Osteocyte (in vitro differentiated cells): ENCODE measurements at places on chromosomes 2 and 18.

DNA sequence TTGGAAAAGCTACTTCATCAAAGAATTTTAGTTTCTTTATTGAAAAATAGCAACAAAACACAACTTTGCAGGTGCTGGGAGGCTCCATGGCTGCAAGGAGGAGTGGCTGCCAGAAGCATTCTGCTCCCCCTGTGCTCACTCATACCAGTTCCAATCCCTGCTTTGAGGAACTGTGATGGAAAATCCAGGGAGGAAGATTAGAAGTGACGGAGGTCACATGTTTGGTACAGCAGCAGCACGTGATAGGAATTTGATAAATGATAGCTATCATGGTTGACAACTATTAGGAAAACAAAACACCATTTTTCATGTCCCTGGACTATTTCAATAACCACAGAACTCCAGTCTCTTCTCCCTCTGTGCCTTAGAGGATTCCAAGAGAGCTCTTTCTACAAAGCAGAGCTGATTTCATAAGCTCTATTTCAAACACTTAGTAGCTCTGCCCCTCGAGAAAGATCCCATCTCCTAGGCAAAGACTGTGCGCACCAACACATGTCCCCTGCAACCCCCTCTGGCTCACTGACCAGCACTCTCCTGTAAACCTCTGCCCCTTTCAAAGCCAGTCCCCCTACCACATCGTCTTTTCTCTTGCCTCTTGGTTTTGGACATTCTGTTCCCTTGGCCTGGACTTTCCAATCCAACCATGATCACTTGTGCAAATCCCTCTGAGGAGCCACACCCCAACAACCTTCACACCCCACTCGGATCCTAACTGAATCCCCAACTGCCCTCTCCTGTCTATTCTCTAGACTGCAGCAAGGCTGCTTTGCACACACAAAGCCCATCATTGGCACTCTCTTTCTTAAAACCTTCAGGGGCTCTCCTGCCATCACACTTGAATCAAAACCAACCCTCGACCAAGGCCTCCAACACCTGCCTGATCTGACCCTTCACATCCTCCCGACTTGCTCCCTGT, 352.4 kb upstream of the PKDCC start:
- DNase-seq = no peak

DNA sequence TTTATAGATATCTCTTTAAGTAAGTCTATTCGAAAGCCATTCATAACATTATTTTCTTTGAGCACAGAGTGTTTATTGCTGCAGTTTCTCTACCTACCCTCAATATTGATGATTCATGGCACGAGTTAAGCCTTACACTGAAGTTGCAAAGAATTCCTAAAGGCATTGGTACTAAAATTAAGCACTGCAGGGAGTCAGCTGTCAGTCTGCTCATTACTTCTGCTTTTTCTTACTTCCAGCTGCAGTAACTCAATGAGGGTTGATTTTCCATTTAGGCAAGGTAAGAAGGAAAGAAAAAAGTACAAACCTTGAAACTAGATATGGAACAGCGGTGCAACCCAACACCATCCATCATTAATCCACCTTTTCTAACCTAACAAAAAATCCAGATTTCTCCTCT, 65.2 kb downstream of the RNF152 start:
- DNase-seq = no peak

- DNase-seq = no peak
Measured at GRCh38 chr2:161177969-161178368, 17.7 kb downstream of the TANK start.

- no peak for DNase-seq
Measured at GRCh38 chr2:227374158-227374557, 4.9 kb downstream of the TM4SF20 start.

DNA sequence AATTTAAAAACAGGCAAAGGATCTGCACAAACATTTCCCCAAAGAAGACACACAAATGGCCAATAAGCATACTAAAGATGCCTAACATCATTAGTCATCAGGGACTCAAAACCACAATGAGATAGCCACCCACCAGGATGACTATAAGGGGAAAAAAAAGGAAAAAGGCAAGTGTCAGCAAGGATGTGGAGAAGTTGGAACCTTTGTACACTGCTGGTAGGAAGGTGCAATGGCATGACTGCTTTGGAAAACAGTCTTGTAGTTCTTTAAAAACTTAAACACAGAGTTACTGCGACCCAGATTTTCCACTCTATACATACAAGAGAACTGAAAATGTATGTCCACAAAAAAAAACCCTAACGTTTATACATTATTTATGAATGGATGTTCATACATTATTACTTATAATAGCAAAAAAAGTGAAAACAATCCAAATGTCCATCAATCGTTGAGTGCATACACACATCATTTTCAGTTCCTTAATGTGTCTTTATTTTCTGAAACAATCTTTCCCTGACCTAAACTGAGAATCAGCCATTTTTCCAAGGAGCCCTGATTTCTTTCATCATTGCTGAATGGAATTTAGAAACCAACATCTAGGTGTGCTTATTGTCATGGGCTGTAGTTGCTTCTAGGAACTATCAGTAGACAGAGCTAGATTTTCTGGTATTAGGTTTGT, 64.7 kb upstream of the TLK1 start:
- no peak for DNase-seq

DNA sequence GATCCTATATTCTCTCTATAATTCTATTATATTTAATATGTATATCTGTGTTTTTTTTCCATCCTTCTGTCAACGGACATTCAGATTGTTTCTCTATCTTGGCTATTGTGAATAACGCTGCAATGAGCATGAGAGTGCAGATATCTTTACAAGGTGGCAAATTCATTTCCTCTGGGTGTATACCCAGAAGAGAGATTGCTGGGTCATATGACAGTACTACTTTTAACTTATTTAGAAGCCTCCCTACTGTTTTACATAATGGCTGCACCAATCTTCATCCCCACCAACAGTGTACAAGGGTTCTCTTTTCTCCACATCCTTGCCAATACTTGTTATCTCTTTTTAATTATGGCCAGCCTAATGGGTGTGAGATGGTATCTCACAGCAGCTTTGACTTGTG, 66.5 kb downstream of the TSPYL6 start:
- DNase-seq = no peak

- DNase-seq = no peak
Measured at GRCh38 chr2:106532236-106532635, 45.1 kb downstream of the CD8B2 start.

DNA sequence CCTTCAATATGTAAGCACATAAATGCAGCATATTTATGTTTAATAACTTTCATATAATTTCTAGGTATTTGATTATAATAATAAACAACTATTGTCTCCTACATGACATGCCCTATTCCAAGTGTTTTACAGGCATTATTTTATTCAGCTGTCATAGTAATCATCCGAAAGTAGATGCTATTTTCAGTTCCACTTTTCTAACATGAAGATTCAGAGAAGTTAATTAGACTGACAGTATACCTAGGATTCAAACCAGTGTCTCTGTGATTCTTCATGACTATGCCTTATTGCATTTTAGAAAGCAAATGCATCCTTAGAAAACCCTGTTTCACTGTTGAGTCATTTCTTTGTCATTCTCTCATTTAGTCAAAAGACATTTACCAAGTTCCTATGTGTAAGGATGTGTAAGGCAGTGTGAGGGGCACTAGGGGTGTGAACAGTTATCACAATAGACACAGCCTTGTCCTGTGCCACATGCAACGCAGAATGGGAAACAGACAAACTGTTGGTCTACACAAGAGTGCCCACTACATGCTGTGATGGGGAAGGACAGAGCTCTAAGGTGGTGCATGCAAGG, 79.8 kb downstream of the DTNA start:
- no peak for DNase-seq

- DNase-seq = peak; percentile 88
Measured at GRCh38 chr2:105545730-105546627, 147.1 kb upstream of the FHL2 start.

DNA sequence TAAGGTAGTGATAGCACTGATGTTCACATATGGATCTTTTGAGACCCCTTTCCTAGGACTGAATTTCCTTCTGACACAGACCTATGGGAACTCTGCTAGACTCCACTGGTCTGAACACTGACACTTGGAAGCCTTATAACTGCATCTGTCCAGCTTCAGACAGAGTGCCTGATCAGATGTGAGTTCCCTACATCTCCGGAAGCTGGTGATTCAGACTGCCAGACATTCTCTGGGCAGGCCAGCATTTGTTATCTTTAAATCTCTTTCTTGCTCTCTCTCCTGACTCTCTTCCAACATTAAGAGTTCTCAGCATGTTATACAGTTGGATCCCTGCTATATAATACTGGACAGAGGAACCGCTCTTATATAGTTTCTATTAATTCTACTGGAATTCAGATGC, 408.5 kb downstream of the ZEB2 start:
- DNase-seq = no peak

- DNase-seq = no peak
Measured at GRCh38 chr2:75595541-75596395, 35.0 kb upstream of the EVA1A start.

DNA sequence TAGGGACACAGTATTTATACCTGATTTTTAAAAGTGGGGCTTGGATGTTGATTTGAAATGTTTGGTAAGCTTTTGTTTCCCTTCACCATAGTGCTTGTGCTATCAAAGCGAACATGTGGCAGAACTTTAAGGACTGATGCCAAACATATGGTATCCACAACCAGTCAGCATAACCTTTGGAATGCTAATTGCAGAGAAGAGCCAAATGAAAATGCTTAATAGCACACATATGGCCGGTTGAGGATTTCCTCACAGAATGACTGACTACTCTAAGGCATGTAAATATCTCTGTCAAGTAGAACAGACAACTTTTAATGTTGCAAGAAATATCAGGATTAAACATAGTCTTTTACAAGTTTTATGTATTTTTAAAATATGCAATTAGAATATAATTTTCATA, 120.9 kb upstream of the COL3A1 start:
- DNase-seq = no peak

DNA sequence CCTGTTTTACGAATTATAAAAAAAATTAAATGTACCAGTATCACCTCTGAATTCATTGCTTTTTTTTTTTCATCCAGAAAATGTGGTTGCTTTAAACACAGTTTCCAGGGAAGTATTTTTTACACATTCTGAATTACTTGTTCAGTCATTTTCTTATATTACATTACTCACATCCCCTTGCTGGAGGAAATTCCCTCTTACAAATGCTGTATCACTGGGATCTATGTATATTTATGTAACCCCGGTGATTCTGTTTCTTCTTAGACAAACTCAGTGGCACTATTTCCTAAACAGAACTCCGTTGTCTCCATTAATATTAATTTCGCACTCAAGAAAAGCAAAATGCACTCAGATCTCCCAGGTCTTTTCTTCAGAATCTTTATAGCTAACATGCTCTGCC, 1078.5 kb upstream of the ZEB2 start:
- DNase-seq = no peak

DNA sequence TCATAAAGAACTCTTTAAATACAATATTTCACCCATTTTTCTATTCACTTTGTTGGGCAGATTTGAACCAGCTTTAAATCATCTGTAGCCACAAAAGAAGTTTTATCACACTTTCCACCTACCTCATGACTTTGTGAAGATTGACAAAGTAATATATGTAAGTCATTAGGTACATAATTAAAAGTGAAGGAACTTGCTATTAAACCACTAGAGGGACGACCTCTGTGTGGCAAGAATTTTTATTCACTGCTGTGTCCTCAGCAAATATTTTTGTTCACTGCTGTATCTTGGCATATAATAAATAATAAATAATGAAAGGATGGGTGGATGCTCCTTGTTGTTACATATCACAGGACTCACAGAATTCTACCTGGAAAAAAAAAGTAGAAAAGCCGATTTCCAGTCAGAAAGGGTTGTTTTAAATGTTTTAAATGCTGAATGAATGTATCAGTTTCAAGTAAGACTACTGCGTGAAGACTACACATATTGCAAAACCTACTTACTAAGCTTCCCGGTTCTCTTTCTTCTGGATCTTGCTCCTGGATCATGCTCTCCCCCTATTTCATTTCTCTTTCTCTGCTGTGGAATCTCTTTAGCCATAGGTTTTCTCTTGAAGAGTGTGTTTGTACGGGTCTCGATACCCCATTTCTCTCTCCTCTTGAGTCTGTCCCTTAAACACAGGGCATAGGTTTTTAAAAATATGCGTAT, 44.8 kb downstream of the KCMF1 start:
- DNase-seq = no peak

GRCh38 chr2:39141334-39142271, 20.8 kb upstream of the SOS1 start:
- DNase-seq = no peak

DNA sequence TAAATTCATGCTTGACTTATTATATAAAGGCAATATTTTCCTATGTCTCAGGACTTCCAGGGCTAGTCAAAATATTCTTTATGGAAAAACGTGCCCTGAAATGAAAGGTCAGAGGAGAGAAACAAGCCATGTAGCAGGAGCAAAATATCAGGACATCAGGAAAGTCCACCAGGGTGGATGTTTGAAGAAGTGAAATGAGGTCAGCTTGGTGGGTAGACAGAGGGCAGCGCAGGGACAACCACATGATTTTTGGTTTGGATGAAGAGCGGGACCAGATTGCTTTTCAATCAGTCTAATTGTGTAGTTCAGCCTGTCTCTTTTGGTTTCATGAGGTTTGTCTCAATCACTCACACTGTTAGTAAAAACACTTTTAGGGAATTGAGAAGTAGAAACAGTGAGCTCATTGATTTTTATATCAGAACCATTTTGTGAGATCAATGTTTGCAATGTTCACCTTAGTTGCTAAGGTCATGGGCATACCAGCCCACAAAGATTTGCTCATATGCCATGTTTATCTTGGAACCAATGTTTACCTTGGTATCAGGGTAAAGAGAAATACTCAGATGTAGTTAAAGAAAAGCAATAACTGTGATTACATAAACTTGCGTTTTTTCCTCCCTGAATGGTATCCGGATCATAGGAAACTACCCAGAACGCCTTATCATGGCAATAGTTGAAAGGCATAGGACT, 32.1 kb downstream of the GKN2 start:
- DNase-seq = no peak

- DNase-seq = no peak
Measured at GRCh38 chr18:49899657-49900330, 86.5 kb upstream of the ACAA2 start.

GRCh38 chr2:193738892-193739291, 1544.2 kb upstream of the TMEFF2 start:
- no peak for DNase-seq

GRCh38 chr2:54233832-54234649, 22.0 kb downstream of the TSPYL6 start:
- DNase-seq = no peak

DNA sequence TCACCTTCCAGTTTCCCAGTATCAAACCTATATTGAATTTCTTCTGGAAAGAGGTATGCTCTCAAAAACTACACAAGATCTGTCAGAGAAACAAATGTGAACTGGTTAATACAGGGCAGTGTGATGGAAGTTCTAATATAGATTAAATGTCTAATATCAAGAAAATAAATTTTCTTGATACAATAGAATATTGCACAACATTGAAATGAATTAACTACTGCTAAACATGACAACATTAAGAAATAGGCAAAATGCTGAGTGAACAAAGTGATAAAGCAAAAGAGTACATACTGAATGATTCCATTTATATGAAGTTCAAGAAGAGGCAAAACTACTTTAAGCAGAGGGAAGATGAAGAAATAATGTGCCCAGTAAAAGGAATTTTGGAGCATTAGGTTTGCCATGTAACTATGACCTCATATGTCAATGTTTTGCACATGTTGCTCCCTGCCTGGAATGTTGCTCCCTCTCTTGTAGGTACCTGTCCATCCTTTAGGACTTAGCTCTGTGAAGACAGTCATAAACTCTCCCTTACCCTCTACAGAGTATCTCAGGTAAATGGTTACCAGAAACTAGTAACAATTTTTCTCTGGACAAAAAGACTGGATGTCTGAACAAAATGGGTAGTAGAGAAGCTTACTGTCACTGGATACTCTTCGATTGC, 339.0 kb downstream of the RAD51AP2 start:
- DNase-seq = no peak
